ENCODE measurements at places on chromosomes 3 and 15. TPM values are rescaled to one million over a fixed set of nuclear protein-coding genes. Genes with fewer than 3 reads are reported as not detected.
A peak's percentile ranks its signal among the peaks of the same experiment; 100 is the strongest.

- no peak for DNase-seq
Measured at GRCh38 chr3:50520849-50521248, 17.4 kb upstream of the CACNA2D2 start.

GRCh38 chr15:81338170-81339007 is 14.4 kb upstream of the STARD5 start:
- DNase-seq = peak; percentile 61

DNA sequence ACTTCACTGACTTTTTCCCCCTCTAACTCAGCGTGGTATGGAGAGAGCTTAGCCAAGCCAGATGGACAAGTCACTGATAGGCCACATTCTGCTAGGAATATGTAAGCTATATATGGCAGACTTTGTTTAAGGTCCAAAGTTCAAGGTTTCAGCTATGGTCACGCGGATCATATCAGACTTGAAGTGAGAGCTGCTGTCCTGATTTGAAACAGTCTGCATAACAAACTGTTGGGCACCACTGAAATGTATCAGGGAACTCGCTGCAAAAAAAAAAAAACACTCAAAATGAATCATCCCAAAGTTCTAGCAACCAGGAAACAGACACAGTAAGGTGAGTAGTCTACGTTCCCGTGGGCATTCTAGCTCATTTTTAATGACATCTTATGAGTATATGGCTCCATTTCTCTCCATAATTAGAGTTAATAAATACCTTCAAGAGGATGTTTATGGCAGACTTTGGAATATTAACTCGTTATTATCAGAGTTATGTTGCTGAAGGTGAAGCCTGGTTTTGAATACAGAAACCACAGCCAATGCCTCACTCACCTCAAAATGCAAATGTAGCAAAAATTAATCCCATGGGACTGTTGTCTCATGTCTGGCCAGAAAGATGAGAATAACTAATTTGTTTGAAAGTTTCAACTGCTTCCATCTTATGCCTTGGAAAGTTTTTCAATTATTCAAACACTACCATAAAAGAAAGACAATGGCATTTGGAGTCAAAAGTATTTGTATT is 12.3 kb downstream of the DPH3 start:
- peak; percentile 70 for DNase-seq

DNA sequence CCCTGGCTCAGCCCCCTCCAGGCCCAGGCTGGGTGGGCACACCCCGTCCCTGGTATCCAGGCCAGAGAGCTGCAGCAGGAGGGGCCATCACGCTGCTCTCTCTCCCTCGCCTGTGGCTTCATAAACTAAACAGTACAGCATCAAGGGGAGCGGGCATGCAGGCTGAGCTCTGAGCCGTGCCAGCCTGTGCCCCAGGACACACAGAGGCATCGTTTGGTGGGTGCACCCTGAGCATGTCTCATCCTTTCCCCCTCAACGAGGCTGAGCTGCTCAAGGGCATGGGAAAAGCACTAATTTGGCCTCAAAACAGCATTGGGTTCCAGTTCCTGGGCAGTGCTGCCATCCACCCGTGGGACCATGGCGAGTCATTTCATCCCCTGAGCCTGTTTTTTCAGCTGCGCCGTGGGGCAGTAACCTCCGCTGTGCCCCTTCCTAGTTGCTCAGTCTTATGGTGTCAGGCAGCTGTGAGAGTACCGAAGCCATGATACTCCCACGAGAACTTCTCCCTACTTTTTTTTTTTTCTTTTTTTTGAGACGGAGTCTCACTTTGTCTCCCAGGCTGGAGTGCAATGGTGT is 79.6 kb downstream of the CPN2 start:
- DNase-seq = peak; percentile 26

DNA sequence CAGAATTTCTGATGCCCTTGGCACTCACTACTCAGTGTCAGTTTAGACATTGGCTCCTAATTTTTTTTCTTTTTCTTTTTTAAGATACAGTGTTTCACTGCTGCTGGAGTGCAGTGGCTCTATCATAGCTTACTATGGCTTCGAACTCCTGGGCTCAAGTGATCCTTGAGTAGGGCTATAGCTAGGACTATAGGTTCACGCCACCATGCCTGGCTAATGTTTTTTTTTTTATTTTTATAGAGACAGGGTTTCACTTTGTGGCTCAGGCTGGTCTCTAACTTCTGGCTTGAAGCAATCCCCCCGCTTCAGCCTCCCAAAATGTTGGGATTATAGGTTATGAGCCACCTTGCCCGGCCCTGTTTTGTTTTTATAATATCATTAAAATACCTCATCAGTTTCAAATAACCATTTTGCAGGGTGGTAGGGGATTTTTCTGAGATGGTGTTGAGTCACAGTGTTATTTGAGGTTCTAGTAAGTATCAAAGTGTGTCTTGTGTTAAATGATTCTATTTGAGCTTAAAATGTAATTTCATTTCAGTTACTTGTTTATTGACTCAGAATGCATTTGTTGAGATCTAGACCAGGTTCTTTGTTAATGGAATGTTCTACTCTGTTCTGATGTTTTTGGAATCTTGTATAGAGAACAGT is 7.0 kb downstream of the FNDC3B start:
- peak; percentile 58 for DNase-seq

DNA sequence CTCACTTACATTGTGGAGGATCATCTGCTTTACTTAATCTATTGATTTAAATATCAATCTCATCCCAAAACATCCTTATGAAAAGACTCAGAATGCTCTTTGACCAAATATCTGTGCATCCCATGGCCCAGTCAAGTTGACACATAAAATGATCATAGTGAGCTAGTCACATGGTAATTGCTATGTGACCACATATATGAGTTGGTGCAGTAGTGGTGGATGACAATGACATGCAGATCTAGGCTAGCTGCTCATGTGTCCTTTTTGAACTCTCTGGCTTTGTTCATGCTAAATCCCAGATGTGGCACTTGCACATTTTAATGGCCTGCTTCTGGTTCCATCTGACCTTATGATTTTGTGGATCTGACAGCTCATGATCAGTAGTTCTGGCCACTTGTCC is 156.2 kb downstream of the NFKBIZ start:
- no peak for DNase-seq

- DNase-seq = peak; percentile 51
Measured at GRCh38 chr15:31489801-31490646, 163.4 kb downstream of the KLF13 start.

Gene IMPG2
- total RNA-seq = 0.35 TPM

DNA sequence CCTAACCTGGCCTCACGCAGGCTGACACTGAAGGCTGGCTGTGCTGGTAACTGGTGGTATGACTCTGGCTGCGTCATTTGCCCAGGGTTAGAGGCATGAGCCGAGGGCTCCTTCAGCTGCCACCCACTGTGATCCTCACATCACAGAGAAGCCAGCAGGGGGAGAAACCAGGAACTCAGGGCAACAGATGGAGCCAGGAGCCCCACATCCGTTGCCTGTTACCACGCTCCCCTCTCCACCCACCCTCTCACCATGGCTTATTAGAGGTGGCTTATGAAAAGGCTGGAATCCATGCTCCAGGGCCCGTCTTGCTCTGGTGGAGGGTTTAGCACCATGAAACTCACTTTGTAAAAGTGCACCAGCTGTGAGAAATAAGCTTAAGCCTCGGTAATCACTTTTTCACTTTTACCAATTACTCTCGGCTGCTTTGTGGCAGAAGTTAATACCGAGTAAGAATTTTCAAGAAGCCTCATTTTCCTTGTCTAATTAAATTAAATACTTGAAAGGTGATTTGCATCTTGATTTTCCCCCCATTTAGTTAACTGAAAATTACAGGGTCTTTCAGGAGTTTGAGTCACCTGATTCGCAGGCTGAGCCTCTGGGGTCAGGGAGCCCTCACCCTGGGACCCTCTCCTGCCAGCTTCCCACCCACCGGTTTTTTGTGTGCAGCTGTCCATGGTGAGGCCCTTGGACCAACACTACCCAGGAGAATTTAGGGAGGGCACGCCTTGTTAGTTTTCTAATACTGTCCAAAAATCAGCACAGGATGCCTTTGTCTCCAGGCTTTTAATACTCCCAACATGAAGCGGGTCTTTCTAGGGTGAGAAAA is 60.9 kb downstream of the ASB7 start:
- no peak for DNase-seq

- DNase-seq = no peak
Measured at GRCh38 chr3:77328690-77329089, 288.8 kb downstream of the ROBO2 start.

Gene FHIT
- total RNA-seq = 1.4 TPM

- no peak for DNase-seq
Measured at GRCh38 chr3:30894521-30895251, at the start of gene GADL1. Gene GADL1 (minus strand): TSS chr3:30894661. CDS start chr3:30894614, 47 bp downstream.

Gene CGGBP1
- 81.8 TPM for total RNA-seq

DNA sequence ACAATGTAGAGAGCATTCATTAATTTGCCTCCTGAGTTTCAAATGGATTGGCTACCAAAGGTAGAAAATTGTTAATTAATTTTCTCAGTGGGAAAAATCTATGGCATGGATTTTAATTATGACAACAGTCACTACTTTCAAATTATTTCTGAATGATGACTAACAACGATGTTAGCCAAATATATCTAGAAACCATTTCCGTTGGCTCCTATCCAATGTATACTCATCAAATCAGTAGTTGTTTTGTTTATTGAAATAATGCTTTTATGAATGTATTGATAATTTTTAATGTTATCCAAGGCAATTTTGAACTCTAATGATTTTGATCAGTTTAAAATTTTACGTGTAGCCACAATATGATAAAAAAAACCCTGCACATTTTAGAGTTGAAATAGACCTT is 333.4 kb downstream of the NAALADL2 start:
- no peak for DNase-seq

Gene LEKR1
- 1.4 TPM for total RNA-seq

DNA sequence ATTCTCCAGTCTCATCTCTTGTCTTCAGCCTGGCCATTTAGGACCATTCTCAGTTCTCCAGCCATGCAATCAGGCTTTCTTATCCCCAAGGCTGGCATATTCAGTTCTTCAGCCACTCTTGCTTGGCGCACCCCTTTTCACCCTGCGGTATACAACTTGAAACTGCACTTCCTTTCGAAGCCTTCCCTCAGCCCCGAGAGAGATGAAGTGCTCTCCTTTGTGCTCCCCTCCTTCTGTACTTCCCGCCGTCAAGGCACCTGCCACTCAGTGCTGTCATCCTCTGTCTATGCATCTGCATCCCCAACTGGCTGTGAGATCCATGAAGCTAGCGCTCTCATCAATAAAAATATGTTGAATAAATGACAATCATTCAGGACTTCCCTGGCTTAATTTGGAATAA is 45.7 kb downstream of the MORC1 start:
- no peak for DNase-seq
